ENCODE measurements at places on chromosomes 3 and 15.

- no peak for DNase-seq
Observed at GRCh38 chr3:43223670-43224364, 62.5 kb upstream of the SNRK start.

GRCh38 chr15:29039466-29040369 lies 153.9 kb downstream of the APBA2 start:
- DNase-seq, result no peak

DNA sequence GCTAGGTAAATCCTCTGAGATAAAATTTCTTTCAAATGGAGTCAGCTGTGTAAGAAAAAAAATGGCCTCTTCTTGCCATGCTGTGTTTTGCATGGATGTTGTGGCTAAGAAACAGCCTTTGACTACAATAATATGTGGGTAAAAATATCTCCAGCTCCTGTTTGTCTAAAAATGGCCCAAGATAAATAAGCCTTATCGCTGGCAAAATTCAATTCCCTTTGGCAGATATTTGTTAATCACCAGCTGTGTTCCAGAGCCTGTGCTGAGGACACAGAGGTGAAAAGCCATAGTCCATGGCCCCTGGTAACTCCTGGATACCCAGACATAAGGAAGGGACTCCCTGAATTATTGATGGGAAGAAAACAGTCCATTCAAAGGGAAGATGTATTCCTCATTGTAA lies 15.3 kb upstream of the RAMAC start:
- no peak for DNase-seq

DNA sequence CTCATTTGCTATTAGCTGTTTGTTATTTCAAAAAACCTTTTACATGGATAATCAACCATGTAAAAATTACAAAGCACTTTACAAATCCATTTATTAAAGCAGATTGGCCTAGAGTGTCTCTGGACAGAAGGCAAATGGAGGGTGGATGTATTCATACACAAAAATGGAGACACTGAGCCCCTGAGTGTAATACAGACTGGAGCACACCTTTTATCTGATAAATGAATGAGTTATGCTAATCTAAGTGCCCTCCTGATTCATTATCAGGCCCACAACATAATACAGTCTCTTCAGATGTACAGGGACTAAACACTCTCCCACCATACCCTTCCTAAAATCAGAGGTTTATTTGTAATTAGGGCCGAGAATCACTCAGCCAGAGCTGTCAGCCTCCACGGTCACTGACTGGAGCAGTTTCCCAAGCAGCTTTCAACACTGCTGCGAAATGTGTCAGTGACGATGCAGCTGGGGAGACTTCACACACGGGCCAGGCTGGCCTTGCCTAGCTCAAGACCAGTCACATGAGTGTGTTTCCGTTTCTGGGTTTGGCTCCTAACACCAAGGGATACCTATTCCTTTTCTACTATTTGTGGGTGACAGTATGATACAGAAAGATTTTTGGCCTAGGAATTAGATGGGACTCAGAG lies 271.8 kb downstream of the ZIC1 start:
- DNase-seq, result no peak

- no peak for DNase-seq
Observed at GRCh38 chr3:36959821-36960220, 15.0 kb upstream of the TRANK1 start.

DNA sequence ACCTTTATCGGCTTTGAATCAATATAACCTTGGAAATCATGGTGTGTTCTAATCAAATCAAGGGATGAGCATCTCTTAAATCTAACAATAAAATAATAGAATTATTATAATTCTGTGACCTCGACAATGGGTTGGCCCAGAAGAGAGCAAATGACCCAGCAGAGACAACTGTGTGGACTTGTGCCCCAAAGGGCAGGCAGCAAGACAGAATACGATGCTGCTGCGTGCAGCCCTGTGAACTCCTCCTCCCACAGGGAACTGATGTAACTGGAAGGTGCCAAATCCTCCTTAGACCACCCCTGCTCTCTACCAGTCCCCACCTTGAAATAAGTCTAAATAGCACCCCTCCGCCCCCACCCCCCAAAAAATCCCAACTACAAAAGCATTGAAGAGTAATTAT lies 50.7 kb upstream of the ACAN start:
- no peak for DNase-seq

DNA sequence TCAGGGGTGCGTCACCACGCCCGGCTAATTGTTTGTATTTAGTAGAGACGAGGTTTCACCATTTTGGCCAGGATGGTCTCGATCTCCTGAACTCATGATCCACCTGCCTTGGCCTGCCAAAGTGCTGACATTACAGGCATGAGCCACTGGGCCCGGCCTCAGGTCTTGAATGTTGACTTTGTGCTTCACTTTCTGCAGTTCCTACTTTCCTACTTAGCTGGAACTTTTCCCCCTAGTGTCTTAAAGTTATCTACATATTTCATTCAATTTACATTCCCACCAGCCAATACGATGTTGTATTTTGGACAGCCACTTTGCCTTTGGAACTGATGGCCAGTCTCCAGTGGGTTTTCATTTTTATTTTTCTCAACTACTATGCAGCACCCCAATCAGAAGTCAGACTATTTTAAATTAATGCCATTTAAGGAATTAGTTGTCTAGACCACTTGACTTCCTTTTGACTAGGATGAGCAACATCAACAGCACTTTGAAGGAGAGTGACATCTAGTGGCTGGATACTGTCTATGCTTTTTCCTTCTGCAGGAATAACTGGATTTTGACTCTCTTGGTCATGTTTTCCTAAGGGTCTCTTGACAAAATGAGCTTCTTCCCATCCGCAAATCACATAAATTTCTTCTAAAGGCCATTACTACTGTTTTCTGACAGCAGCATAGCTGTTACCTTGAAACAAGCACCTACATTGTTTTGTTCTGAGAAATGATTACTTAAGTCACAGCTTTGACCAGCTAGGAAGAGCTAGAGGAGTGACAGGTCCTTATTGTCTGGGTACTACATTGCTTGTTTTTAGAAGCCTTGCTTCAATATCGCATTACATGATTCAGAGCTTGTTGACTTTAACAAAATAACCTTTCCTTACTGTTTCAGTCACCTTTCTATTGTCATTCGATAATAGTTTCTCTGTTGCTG lies 140.2 kb downstream of the ITPR1 start:
- peak; percentile 70 for DNase-seq

DNA sequence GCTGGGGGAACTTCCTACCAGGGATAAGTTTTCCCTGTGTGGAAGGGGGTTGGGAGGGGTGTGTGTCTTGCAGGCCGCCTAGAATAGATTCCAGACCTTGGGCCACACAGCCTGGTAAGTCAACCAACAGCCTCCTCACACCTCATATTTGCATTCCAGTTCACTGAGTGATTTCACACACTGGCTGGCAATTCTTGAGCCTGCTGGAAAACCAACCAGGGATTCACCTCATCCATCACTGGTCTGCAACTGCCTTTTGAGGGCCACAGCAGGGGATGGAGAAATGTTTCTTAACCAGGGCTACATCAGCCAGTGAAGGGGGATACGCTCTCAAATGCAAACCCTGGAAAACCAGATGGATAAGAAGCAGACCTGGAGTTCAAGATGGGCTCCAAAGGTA lies 2.0 kb downstream of the FSTL1 start:
- DNase-seq, result no peak

DNA sequence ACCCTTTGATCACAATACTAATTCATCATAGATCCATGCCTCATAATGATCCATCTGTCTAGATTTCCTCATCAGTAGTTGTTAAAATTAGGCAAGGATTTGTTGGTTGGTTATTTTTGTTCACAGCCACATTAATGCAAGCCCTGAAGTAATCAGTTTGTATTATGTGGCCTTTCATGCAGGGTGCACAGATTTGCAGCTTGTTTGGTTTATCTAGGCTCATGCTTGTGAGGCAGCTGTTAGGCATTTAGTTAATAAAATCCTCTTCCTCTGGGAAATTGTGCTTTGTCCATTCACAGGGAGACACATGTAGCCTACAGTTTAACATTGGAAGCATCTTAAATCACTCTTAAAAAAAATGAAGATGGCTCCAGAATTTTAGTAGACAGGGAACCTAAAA lies 162.8 kb upstream of the ZNF385D start:
- no peak for DNase-seq

DNA sequence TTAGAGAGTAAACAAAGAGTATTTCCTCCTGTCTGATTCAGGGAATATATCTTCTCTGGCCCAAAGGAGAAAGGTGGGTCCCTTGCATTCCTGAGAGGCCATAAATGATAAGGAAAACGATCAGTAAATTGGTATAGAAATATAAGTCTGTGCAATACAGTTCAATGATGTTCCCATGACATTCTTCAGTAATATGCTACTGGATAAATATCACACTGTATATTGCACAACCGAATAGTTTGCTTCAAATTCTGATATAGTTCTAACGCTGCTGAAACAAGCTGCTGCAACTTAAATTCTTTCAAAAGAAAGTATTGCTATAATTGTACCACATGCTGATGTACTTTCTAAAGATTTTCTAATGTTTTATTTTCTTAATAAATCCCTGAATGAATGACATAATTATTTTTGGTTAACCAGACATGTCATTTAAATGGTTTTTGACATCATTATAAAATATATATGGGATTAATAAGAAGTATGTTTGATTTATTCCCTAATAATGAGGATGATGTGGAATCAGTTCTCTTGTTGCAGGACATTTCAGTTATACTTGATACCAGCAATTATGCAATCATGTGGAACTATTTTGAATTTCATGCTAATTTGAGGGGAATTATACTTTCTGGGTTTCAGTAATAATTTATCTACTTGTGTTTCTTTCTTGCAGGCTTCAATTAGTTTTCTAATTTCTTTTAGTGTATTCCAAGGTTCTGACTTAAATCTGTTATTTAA lies 44.9 kb downstream of the FGF7 start:
- DNase-seq, result no peak

DNA sequence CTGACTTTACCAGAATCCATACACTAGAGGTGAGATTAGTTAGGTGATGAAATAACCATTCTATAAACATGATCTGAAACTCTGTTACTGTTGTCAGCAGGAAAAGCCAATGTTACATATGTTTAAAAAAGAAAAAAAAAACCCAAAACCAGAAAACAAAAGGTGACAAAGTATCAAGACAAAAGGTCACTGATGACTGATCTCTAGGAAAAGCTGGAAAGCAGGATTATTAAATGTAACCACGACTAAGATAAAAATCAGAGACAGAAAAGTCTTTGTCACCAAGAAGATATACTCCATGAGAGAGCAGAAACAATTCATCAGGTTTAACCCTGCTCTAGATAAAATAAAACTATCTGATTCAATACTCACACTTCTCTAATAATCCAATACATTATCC lies 5.4 kb upstream of the SETD5 start:
- DNase-seq, result no peak

GRCh38 chr3:177772908-177773557 lies 575.8 kb upstream of the TBL1XR1 start:
- DNase-seq, result no peak

- no peak for DNase-seq
Observed at GRCh38 chr3:13069495-13069894, 3.7 kb downstream of the IQSEC1 start.

- DNase-seq, result no peak
Observed at GRCh38 chr3:47865192-47865591, 62.3 kb downstream of the DHX30 start.

- DNase-seq, result no peak
Observed at GRCh38 chr3:11928381-11928780, 75.8 kb upstream of the SYN2 start.

- DNase-seq, result no peak
Observed at GRCh38 chr3:61460636-61461035, 100.7 kb upstream of the PTPRG start.

- no peak for DNase-seq
Observed at GRCh38 chr15:44096596-44096995, 98.5 kb downstream of the FRMD5 start.

DNA sequence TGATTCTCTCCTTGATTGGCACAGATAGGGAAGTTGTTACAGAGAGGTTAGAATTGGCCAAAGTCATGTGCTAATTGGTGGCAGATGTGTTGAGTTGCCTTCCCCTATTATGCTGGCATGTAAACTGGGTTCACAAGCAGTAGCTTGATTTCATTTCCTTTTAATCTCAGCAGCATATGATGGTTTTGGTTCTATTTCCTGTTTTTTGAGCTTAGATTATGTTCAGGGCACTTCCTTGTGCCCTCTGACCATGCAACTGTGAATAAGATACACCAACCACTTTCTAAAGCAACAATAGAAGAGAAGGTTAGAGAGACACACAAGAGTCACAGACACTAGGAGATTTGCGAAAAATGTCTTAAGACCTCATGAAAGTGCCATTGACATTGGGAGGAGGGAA lies 16.5 kb downstream of the HPS3 start:
- no peak for DNase-seq

DNA sequence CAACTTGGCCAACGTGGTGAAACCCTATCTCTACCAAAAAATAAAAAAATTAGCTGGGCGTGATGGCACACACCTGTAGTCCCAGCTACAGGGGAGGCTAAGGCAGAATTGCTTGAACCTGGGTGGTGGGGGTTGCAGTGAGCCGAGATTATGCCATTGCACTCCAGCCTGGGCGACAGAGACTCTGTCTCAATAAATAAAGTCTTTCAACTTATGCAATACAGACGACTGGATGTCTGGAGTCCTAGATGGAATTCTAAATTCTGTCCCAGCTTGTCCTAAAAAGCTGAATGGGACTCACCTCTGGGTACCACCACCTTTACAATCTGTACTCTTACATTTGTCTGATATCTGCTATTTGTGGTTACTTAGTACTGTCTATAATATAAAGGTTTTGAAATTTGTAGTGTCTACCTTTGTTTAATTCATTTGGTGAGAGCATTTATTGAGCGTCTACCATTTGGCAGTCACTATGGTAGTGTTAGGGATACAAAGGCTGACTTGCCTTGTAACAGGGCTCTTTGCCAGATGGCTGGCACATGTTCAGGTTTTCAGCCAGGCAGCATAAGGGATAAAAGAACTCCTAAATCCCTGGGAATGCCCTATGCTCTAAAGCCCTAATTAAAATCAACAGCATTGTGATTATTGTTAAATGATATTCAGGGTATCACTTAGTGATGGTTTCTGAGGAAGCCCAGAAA lies 7.2 kb upstream of the ZNF609 start:
- no peak for DNase-seq

DNA sequence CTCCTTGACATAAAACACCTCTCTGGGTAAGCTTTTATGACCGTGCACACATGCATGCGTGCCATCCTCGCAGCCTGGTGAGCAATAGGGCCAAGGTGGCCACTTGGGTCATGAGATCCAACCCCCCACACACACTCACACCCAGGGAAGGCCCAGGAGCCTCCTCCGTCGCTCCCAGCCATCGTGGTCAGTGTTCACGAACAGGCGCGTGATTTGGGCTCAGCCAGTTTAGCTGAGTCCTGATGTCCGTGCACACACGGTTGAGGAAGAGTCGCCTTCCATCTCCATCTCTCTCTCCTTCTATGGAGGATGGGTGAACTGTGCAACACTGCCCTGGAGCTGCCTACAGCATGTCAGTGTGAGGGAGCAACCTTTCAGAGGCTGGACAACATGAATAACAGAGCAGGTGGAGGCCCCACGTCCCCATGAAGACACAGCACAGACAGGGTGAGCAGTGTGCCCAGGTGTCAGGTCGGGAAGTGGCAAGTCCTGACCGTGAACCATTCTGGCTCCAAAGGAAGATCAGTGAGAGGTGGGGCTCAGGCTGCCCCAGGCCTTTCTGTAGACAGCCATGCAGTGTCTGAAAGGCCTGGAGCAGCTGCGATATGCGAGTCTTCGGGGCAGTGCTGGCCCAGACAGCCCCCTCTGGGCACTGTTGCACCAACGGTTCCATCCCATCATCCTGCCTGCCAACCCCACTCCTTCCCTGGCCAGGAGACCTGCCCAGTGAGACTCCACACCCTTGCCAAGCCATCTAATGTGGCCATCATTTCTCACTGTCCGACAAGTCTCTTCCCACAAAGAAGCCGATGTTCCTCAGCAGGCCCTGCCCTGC lies 253.4 kb downstream of the OCA2 start:
- no peak for DNase-seq

- DNase-seq, result no peak
Observed at GRCh38 chr3:113601240-113601639, 68.9 kb downstream of the SIDT1 start.
